ENCODE measurements at places on chromosomes 5 and 9.

DNA sequence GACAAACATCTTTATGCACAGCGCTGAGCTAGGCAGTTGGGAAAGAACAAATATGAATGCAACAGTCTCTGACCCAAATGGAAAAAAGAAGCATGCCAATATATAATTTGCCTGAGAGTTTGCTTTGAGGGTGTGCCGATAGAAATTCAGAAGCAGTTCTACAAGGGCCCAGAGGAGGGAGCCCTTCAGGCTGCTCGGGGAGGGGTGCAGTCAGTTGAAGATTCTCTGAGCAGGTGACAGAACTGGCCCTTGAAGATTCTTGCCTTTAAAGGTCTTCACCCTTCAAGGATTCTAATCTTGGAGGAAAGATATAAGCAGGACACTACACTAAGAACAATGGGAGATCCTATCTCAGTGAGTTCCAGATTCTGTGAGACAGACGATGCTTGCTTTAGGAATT lies 3.7 kb upstream of the PAPPA start:
- no peak for DNase-seq

DNA sequence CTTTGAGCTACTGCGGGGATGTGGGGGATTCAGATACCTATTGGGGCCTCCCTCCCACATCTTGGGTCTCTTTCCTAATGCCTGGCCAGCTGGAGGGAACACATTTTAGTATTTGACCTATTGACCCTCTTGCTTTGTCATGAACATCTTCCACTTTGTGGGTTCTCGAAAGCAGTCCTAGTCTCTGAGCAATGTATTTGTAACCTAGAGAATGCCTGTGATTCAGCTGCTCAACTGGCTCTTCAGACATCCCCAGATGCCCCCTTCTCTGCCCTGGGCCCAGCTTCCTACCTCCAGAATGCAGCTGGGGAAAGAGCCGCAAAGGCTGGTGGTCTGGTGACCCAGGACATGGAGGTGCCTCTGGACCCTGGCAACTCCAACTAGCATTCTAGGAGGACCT lies 32.2 kb downstream of the APTX start:
- DNase-seq, result no peak

GRCh38 chr9:17520268-17521064 lies 58.4 kb upstream of the SH3GL2 start:
- DNase-seq, result no peak

GRCh38 chr5:64147849-64148441 lies 17.7 kb upstream of the RNF180 start:
- no peak for DNase-seq

DNA sequence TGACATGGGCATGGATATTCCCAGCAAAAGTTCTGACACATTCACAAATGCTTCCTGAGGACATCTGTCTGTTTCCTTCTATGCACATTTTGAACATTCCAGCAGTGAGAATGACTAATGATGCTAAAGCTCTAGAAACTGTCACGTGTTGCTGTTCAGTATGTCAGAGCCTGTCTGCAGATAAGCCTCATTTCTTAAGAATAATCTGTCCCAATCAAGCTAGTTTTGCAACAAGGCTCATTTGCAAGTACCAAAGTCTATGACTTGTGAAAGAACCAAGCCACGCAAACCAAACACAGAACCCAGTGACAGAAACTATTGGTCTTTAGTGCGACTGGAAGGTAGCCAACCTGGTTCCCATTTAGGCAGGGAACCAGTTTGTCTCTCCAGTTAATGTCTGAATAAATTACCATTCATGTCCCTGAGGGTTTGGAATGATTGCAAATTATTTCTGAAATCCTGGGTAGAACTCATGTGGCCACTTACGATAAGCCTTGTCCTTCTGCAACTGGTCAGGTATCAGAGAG lies 178.5 kb downstream of the C9orf152 start:
- no peak for DNase-seq

GRCh38 chr5:171989946-171990712 lies 16.3 kb downstream of the FBXW11 start:
- no peak for DNase-seq

GRCh38 chr9:1298046-1298445 lies 247.9 kb downstream of the DMRT2 start:
- no peak for DNase-seq

DNA sequence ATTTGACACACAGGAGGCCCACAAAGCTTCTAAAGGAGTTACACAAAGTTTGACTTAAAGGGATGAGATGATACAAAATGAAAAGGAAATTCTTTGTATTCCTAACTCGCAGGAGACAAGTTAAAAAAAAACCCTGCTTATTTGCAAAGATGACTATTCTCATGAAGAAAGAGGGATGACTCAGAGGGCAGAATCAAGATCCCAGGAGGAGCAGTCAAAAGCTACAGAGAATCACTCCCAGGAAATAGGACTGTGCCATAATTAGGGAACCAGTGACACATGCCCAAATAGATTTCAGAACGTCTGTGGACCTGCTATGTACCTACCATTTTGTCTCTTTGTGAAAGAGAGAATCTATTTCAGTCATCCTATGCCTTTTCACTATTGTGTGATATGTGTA lies 103.5 kb upstream of the ARRDC3 start:
- DNase-seq, result no peak

- no peak for DNase-seq
Measured at GRCh38 chr5:102796498-102796897, 41.4 kb downstream of the PAM start.

GRCh38 chr9:8980496-8981013 lies 1181.0 kb upstream of the DMAC1 start:
- DNase-seq, result no peak

GRCh38 chr9:111231801-111232580 lies 98.0 kb downstream of the OR2K2 start:
- no peak for DNase-seq

DNA sequence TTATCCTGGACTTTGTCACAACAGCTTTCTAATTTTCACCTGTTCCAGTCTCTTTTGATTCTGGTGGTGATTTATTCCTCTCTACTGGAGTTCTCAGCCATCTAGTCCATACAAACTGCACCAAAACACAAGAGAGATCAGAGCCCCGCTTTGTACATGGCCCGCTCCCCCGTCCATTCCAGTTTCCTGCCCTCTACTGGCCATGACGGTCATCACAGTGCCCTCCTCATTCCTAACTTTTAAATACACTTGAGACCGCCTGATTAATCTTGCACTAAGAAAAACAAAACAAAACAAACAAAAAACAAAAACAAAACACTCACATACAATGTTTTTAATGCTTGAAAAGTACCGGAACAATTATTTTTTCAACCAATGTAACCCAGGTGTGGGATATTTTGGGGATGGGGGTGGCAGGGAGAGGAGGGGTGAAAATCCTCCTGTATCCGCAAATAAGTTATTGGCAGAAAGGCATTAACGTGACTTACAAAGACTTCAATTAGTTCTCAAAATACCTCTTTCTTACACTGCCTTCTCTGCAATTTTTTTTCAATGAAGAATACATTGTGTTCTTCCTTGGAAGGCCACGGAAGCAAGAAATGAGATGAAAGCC lies 84.8 kb upstream of the PAM start:
- no peak for DNase-seq

GRCh38 chr9:95508242-95508967 lies 8.4 kb downstream of the PTCH1 start:
- DNase-seq, result no peak

- no peak for DNase-seq
Measured at GRCh38 chr9:121367306-121368137, 2.5 kb downstream of the STOM start.

GRCh38 chr5:35443803-35444595 lies 173.7 kb upstream of the SPEF2 start:
- no peak for DNase-seq

DNA sequence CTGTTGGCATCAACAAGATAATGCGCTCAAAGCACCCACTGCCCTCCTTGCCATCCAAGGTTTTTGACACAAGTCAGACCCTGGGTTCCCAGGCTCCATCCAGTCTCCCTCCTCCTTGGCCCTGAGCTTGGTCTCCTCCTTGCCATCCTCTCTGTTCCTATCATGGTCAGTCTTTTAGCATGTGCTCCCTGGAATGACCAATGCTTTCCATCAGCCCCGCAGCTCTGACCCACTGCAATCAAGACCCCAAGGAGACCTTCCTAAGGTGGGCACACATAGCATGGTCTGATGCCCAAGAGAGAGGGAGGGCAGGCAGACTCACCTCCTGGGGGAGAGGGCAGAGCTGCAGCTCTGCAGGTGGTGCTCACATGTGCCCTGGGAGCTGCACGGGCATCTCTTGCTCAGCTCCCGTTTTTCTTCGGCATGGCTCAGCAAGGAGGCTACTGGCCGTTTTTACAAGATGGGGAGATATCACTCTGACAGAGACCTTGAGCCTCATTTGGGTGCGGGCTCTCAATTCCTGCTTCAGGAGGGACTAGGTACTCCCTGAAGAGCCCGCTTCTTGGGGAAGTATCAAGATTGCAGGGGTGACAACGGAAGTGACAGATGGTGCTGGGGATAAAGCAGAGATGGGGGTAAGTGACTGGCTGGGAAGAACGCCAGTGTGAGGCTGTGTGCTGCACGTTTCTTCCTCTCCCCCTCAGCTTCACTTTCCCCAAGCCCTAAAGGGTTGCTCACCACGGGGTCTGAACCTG lies 3.3 kb downstream of the SEPTIN8 start:
- DNase-seq, result no peak

DNA sequence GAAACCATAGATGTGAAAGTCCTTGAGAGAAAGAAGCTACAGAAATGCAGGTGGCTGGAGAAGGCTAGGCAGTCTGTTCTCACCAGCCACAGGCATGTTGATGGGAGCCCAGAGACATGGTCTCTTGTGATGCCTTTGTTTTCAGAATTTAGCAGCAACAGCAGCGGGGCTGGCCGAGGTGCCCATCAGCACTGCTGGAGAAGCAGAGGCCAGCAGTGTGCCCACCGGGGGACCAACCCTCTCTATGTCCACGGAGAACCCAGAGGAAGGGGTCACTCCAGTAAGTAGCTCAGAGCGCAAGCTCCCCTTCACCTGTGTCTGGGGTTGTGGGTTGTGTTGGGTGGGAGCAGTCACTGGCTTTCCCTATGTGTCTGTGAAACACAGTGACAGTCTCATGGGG lies 59.6 kb downstream of the COL15A1 start:
- DNase-seq, result no peak

GRCh38 chr9:88187631-88188030 lies 49.4 kb upstream of the SPATA31C2 start:
- DNase-seq, result no peak

DNA sequence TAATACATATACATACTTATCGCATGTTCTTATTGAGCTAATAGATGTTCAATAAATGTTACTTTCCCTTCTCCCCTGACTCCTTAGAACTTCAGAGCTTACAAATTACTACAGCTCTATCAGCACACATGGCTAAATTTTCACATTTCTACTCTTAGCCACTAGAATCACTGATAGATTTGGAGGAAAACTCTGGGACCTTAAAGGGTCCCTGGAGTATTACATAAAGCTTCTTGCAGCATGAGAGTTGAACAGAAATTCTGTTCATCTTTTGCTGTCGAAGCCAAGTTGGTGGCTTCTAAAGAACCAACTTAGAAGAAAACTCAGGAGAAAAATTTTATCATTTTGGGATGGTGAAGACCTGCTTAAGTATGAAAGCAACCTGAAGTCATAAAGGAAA lies 15.5 kb downstream of the B4GALT1 start:
- DNase-seq, result no peak

DNA sequence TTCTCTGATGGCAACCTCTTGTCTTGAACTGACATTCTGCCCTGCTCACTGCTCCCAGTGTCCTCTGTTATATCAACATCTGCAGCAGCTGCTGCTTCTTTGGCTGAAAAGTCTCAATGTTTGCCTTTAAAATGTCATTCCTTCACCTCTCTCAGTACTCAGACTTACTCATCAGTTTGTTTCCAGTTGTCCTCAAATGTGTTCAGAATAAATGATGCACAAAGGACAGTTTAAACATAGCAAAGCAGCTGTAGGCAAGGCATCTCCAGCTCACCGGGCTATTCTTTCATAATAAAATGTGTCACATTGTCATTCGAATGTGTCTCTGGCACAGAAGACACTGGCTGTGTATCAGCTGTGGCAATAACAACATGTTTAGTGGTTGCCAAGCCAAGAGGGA lies 590.9 kb upstream of the ZNF608 start:
- DNase-seq, result no peak

DNA sequence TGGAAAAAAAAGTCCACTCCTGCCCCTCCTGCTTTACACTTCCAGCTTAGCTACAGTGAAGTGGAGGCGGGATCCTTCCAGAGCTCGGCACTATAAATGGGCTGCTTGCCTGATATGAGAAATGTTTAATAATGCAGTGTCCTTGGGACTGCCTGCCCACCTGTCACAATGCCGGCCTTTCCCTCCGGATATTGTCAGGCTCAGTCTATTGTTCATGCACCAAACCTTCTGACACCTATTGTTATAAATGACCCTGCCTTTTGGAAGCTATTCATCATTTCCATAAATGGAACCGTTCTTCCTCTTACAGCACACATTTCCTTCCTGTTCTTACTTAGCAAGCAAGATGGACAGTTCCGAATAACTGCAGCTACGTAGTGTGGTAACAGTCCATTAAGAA lies 146.3 kb downstream of the DMAC1 start:
- DNase-seq, result no peak

DNA sequence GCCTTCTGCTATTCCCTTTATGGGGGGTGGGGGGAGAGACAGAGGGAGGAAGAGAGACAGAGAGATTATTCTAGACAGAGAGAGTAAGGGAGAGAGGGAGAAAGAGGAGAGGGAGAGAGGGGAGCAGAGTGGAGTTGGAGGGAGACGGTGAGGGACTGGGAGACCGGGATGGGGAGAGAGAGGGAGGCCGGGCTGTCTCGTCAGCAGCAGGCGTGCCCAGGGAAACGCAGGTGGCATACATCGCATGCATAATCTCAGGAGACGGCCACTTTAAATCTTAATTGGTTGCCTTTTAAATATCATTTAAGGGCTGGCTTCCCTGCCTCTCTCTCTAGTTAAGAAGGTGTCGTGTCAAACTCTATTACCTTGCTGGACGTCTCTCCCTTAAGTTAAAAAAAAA lies 8.4 kb downstream of the IRX4 start:
- DNase-seq, result no peak

DNA sequence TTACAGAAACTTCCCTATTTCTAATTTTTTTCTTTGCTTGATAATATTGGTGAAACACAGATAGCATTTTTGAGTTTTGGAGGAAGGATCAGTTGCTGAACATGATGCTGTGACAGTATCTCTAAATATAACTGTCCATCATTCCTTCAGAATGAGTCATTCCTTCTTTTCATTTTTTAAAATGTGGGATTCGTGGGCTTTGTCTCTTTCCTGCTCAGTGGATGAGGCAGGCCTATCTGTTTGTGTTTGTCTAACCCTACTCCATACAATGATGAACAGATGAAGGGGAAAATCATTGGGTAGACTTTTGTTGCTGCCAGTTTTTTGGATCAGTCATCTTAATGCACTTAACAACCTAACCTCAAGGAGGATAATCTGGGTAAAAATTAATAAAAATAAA lies 15.7 kb upstream of the OR13C8 start:
- DNase-seq, result no peak

Measured in activated T-helper 2 cell treated with anti-CD3 and anti-CD28 coated beads, Interferon-gamma antibody, Interleukin-2, Interleukin-4, amounts not matched to agents 10 μg/mL and 5 μg/mL and 100 μg/mL, durations not matched to agents 14 hours and 24 hours and 36 hours (primary cell).